ENCODE measurements at places on chromosomes 11 and 22.

DNA sequence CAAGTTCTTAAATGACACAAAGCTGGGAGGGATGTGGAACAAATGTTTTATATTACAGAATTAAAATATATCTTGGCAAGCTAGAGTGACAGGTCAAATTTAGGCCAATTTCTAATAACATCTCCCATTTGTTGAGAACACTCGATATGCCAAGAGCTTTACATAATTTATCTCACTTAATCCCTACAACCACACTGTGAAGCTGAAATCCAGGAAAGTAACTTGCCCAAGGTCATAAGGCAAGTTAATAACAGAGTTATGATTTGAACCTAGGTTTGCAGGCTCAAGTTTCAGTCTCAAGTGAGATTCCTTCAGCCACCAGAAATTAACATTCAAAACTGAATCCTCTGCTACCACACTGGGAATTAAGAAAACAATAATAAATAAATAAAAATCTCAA is 38.3 kb downstream of the RAB30 start:
- H3K4me1 ChIP-seq = peaks cover 20% of the 10 kb centered on the region
- DNase-seq = no peak
- H3K4me3 ChIP-seq = no peak overlapping the region
- H3K27ac ChIP-seq = no peak overlapping the region
- H3K36me3 ChIP-seq = peaks cover 2% of the 10 kb centered on the region

- no peaks in the 10 kb centered on the region for H3K27me3 ChIP-seq
- DNase-seq = no peak
- H3K4me1 ChIP-seq = no peaks in the 10 kb centered on the region
- no peak overlapping the region for H3K4me3 ChIP-seq
- H3K27ac ChIP-seq = no peak overlapping the region
Observed at GRCh38 chr22:49086181-49086580, 741.5 kb downstream of the BRD1 start.

DNA sequence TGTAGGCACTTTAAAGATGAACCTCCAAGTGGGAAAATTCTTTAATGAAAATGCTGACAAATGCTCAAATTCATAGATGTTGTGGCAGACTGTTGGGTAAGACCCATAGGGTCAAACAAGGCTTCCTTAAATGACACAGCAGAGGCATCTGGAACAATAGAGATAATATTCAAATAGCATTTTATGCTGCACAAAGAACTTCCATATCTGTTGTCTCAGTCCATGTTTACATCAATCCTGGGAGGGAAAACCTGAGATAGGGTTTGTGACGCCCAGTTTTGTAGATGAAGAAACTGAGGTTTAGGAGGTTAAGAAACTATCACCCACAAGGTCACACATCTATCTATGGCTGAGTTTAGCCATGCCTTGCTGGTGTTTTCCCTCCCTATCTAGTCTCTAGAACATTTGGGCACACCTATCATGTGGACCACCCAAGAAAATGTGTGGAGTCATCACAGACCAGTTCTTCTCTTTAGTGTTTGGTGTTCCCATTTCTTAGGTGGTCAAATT is 106.4 kb downstream of the EHF start:
- no peak for DNase-seq
- no peak overlapping the region for H3K4me3 ChIP-seq
- H3K27ac ChIP-seq = no peak overlapping the region
- no peaks in the 10 kb centered on the region for H3K36me3 ChIP-seq
- H3K27me3 ChIP-seq = peaks cover 22% of the 10 kb centered on the region

- H3K4me1 ChIP-seq = no peaks in the 10 kb centered on the region
- DNase-seq = no peak
- H3K36me3 ChIP-seq = no peaks in the 10 kb centered on the region
- no peaks in the 10 kb centered on the region for H3K27me3 ChIP-seq
Observed at GRCh38 chr11:87722756-87723565, 452.3 kb downstream of the RAB38 start.

DNA sequence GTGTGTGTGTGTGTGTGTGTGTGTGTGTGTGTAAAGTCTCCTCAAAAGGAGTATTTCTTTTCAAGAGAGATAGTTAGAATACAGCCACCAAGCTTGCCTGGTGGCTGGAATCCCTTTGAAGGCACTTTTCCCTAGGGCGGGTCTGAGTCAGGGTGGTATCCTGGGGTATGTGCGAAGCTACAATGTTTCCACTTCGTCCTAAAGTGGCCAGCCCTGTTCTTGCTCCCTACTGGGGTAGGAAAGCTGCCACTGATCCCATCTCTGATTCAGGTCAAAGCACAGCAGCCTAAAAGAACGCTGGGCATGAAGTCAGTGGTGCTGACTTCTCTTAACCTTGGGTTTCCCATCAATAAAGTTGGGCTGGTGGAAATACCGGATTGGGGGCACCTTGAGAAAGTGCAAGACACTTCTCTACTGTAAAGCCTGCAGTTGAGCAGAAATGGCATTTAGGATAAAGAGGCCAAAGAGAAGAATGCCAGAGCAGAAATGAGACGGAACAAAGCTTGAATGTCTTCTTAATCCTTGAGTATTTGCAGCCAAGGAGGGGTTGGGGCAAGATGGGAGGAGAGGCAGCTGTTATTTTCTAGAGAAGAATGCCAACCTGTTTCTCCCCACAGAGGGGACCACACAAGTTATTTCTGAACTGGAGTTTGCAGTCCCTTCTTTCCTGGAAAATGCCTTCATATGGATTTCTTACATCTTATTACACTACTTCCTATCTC is 35.3 kb downstream of the ZNRF3 start:
- H3K4me3 ChIP-seq = no peak overlapping the region
- no peaks in the 10 kb centered on the region for H3K36me3 ChIP-seq
- H3K27me3 ChIP-seq = peaks cover 78% of the 10 kb centered on the region
- DNase-seq = no peak
- no peaks in the 10 kb centered on the region for H3K4me1 ChIP-seq

GRCh38 chr11:97844016-97844415 is 1176.7 kb upstream of the CNTN5 start:
- no peaks in the 10 kb centered on the region for H3K27me3 ChIP-seq
- H3K4me1 ChIP-seq = no peaks in the 10 kb centered on the region
- DNase-seq = no peak

Data from activated CD8-positive, alpha-beta memory T cell treated with anti-CD3 and anti-CD28 coated beads, Interleukin-2, amount 10 ng/mL, durations not matched to agents 7 days and 5 days (primary cell).